ENCODE measurements at places on chromosomes 12 and 14.

- DNase-seq = peak; percentile 97
Observed at GRCh38 chr12:105523164-105524057, 192.9 kb downstream of the C12orf75 start.

- DNase-seq = no peak
Observed at GRCh38 chr12:45697371-45697770, 32.1 kb upstream of the ARID2 start.

DNA sequence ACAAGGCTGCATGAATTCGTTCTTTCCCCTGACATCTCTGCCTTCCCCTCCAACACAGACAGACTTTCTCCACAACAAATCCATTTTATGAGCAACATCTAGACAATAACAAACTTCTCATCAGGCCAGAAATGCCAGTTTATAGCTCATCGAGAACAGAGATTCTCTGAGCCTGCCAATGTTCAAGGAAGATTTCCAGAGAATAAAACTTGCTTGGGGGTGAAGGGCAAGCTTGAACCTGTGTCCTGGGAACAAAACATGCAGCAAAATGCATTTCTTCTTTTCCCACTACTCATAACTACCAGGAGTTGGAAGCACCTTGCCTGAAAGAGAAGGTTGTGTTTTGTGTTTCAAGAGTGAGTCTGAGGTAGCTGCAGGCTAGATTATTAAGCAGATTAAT, 6.8 kb downstream of the MAP1LC3B2 start:
- DNase-seq = no peak

GRCh38 chr14:61025251-61026223, 44.5 kb downstream of the SLC38A6 start:
- DNase-seq = peak; percentile 83

DNA sequence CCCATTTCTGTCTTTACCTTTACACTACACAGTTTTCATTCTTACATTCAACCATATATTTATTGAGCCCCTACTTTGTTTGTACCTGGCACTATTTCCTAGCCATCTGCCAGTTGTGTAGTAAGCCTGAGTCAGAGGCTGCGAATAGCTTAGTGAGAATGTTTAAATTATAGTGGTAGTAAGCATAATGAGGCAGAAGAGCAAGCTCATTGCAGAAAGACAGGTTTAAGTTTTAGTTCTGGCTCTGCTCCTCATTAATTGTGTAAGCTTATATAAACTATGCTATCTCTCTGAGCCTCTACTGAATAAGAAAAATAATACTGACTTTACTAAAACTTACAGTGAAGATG, 123.5 kb downstream of the NAV3 start:
- DNase-seq = no peak
